ENCODE measurements at places on chromosomes 7 and 10.

DNA sequence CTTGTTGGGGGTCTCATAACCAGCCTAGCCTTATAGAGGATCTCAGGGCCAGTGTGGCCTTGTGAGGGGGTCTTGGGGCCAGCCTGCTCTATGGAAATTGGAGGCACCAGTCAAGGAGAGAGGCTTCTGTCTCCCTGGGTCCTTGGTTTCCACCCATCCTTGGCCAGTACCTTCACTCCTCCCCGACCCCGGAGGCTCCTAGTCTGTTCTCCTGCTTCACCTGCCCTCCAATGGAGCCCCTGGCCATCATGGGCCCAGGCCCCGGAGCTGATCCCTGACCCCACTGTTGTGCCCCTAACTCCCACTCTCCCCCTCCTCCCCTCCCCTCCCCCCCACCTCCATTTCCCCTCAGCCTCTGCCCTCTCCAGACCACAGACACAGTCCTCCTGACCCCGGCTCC, 29.7 kb downstream of the RASGEF1A start:
- no peak for DNase-seq

DNA sequence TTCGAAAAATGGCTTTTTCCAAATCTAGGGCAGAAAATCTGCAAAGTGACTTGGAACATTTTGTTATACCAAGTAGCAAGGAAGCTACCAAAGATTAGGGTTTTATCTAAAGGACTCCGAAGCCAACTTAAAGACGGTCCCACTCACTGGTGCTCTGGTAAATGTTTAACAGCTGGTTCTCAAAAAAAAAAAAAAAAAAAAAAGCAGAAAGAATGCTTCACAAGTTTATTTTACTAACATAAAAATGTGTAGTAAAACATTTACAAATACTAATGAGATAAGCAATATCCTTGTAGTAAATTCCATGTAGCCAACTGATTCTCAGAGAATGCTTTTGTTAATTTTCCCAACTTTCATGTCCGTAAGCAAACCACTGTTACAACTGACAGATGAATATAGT, 38.4 kb downstream of the TAF3 start:
- DNase-seq, result no peak

DNA sequence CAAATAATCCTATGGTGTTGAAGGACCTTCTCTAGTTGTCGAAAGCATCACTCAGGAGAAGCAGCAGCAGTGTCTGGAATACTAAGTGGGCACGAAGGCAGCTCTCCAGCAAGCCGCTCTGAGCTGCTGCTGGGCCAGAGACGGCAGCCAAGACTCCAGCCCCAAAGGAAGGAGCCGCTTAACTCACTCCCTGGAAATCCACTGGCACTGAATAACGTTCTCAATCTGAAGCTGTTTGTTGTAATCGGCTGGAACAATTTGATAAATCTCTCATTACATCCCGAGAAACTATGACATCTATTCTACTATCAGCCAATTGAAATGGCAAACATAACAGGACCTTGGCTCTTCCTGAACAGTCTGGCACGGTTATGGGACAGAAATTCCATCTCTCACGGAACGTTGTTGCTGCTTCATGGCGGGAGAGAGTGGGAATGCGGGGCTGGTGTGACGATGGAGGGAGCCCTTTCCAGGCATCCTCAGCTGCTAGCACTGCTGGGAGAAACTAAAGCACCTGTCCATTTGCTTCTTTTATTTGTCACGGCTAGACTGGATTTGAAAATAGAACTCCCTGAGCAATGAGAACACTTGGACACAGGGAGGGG, 331.5 kb upstream of the RNF32 start:
- DNase-seq, result no peak

DNA sequence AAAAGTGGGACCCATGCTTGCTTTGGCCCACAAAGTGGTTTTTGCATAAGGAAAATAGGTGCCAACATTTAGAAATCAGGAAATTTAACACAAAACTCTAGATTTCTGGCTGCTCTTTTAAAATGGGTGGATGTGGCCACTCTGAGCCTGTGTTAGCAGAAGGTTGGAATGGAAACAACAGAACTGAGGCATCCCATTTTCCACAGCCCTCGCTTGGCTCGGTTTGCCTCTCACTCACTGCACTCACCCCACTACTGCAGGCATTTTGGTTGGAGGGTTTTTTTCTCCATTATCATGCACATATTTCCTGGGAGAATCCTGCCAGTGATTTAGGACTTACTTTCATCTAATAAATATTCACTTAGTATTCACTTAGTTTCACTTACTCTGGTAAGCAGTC, 178.9 kb downstream of the BICC1 start:
- DNase-seq, result no peak

DNA sequence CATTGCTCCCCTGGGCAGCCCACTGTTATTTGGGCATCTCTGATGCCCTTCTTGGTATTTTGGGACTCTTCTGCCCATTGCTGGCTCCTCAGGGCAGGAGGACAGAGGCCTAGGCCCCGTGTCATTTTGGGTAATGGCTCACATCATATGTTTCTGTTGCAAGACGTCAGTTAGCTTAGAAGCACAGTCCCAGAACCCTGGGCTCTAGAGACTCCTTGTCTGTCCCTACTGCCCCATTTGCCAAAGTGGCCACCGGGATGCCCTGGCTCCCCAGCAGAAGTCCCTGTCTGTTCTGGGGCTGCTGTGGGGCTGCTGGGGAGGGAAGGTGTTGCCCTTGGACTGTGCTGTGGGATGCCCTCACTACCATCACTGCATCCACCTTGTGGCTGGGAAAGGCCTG, 48.8 kb downstream of the ADCYAP1R1 start:
- no peak for DNase-seq

- no peak for DNase-seq
Measured at GRCh38 chr10:51171946-51172345, 97.7 kb downstream of the PRKG1 start.

DNA sequence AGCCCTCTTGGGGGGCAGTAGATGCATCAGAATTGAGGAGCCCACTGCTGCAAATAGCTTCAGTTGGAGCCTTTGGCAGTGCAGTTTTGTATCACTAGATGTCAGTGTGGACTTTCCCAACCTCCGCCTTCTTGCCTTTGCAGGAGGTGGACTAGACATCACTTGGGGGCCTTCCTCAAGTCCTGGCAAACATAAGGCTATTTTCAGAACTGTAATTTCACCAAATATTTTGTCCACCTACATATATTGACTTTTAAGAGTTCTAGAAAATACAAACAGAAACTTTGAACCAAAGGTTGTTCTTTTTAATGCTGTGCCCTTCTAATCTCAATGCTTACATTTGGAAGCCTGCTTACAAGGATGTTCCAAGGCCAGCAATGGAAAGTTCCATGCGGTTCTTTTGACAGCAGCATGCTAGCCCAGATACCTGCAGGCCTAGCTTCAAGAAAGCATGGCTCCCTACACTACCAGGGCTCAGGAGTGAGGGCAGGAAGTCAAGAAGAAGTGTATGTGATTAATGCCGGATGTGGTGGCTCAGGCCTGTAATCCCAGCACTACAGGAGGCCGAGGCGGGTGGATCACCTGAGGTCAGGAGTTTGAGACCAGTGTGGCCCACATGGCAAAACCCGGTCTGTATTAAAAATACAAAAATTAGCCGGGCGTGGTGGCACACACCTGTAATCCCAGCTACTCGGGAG, 8.0 kb upstream of the ZNRF2 start:
- no peak for DNase-seq

DNA sequence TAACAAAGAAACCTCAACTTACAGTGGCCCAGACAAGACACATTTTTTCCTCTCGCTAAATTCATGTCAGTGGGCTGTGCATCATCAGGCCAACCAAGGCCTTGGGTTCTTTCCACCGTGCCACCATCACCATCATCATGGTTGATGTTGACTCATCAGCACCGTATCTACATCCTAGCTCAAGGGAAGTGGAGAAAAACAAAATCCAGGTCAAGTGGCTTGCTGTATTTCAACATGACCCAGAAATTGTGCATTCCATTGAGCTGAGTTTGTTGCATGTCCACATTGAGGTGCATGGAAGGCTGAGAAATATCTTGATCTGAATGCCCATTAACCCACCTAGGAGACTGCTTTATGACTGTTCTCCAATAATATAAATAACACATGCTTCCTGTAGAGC, 312.4 kb upstream of the CDC14C start:
- no peak for DNase-seq

- DNase-seq, result no peak
Measured at GRCh38 chr7:44587843-44588711, 6.0 kb upstream of the TMED4 start.

DNA sequence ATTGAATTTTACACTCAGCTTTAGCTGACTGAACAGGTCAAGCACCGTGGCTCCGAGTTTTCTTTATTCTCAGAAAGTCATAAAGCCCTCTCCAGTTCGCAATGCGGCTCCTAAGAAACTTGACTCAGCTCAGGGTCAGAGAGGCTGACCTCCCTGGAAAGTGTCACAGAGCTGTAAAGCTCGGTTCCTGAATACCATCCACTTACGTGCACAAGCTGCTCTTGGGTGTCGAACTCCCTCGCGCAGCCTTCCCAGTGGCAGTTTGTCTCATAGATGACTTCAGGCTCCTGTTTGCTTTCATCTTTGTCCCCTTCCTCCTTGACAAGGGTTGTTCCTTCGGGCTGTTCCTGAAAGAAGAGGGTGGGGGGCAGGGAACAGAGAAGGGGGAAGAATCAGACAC, 213.7 kb downstream of the GLI3 start:
- DNase-seq, result no peak

- no peak for DNase-seq
Measured at GRCh38 chr7:2354939-2355704, 495 bp downstream of the EIF3B start.

DNA sequence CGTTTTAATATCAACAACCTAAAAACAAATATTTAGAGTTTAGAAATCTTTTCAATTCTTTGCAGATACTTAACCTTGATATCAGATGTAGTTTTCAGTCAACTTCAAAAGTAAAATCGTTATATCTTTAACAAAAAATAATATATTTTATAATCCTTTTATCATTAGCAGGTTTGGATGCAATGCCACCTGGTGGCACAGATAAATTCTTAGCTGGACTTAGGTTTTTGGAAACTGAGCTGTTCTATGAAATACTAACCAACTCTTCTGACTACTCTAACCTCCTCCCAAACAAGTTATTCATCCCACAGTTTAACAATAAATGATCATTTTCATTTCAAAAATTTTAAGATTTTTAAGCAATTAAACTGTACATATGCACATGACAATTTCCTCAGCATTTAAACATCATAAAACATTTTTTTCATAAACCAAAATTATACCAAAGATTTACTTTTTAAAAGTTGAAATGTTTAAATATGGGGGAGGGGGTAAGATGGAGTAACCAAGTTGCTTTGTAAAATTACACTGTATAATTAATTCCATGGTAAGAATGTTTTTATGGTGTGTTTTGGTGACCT, 56.9 kb downstream of the HIBADH start:
- no peak for DNase-seq

DNA sequence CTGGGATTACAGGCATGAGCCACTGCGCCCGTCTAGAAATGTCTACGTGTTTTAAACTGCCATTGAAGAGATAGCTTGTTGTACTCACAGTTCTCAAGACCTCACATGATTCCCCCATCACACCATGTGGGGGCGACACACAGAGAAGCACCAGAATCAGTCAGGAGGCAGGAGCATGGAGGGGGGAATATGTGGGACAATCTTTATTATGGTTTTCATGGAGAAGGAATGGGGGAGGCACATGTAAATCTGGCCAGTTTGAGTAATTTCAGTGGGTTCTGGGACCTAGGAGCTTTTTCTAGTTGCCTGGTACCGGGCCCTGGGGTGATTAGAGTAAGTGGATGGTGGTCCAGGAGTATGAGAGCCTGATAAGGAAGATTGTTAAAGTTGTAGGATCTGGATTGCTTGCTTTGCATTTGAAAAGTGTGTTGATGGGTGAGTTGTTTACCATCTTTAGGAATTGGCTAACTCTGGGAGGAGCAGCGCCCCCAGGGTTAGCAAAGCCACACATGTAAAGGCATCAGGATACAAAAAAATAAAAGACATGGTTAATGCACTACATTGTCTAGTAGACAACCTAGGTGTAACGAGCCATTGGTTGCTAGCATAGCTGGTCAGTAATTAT, 85.4 kb upstream of the SLC13A1 start:
- no peak for DNase-seq

DNA sequence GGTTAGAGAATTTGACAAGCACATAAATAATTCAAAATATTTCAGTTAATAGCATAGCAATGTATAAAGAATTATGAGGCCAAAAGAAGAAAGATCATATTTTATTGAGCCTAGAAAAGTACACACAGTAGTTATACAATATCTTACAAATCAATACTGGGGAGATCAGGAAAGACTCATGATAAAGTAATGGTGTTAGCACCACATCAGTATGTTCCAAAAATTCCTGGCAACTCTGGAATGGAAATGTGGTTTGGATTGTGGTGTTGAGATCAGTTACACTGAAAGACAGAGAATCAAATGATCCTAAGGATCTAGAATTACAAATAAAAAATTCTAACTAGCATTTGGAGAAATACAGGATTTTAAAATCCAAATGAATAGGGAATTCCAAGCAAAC, 420.5 kb upstream of the CNTNAP2 start:
- no peak for DNase-seq

DNA sequence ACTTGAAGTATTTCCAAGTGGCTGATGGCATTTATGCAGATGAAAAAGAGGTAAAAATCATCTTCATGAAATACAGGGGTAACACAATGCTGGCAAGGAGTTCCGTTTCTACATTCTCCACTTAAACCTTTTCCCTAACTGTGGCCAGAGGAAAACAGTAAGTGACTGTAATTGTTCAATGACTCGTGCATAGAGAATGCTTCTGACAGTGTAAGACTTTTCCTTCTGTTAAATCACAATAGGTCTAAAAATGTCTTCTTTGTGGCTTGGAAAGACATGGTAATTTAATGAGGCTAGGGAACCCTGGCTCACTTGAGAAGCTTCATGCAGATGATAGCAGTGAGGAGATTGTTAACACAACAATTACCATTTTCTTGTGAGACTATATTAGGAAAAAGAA, 50.3 kb upstream of the RSU1 start:
- DNase-seq, result no peak

DNA sequence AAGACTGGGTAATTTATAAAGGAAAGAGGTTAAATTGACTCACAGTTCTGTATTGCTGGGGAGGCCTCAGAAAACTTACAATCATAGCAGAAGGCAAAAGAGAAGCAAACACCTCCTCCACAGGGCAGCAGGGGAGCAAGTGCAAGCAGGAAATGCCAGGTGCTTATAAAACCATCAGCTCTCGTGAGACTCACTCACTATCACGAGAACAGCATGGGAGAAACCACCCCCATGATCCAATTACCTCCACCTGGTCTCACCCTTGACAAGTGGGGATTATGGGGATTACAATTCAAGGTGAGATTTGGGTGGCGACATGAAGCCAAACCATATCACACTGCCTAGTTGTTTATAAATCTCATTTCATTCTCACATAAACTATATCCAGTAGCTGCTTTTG, 28.0 kb upstream of the CPN1 start:
- no peak for DNase-seq

Measured in GM18507 (cell line).